ENCODE measurements at places on chromosomes 4 and X.

DNA sequence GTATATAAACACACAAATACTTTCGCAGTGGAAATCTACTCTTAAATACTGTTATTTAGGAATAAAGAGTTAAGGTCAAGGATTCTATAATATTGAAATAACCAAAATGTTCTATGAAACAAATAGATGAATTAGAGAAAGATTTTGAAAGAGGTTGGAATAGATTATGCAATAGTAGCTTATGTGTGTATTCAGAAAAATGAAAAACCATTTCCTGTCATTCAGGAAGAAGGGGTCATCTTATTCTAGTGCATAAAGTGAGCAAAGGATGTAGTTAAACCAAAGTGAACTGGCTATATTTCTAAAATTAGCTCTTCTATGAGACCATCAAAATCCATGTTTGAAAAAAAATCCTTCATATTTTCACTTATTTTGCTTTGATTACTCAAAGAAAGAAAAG, 30.0 kb upstream of the MYOZ2 start:
- DNase-seq: no peak

DNA sequence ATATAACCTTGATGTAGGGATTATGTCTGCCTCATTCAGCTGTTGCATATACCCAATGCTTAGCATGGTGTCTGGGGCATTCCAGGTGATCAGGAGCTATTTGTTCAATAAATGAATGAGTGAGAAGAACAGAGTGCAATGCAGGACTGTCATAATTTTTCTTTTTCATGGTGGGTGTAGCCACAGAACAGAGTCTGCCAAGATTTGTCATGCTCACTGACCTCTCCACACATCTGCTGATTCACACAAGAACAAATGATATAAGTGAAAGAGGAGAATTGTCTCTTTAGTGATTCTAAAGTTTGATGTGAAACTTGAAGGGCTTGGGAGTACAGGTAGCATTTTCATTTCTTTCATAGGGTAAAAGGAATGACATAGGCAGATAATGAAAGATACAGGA, 64.4 kb upstream of the TEX13D start:
- no peak for DNase-seq

DNA sequence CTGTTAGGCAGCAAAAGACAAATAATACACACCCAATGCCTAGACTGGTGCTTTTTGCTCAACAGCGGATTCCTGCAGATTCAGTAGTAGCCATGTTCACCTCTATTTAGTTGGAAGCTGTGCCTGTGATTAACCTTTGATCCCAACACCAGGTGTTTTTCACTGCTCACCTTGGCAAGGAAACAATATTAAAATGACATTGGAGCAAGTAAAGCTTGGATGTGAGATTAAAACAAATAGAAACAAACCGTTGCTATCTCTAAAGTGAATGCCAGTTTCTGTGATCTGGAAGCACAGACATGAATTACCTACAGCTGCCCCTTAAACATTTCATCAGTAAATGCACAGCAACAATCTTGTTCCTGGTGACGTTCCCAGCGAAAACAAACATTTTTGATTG, 35.7 kb downstream of the MAGEB17 start:
- DNase-seq: no peak

- DNase-seq: no peak
These were observed 36.4 kb downstream of the DHX15 start for GRCh38 chr4:24547979-24548378.

DNA sequence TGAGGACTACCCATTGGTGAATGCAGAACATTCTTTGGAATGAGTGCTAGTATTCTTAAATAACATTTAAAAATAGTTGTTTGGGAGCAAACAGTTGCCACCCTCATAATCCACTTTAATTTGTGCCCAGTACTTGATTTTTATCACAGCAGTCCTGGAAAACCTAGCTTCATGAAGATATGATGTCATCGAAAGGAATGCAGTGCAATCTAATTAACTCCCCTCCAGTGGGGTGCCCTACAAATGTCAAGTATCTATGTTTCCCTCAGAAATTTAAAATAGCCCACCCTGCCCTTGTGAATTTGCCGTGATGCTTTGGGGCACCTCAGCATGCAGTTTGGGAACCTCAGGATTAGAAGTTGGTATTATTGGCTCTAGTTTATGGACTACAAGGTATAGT, 5.4 kb downstream of the RAB9A start:
- no peak for DNase-seq

DNA sequence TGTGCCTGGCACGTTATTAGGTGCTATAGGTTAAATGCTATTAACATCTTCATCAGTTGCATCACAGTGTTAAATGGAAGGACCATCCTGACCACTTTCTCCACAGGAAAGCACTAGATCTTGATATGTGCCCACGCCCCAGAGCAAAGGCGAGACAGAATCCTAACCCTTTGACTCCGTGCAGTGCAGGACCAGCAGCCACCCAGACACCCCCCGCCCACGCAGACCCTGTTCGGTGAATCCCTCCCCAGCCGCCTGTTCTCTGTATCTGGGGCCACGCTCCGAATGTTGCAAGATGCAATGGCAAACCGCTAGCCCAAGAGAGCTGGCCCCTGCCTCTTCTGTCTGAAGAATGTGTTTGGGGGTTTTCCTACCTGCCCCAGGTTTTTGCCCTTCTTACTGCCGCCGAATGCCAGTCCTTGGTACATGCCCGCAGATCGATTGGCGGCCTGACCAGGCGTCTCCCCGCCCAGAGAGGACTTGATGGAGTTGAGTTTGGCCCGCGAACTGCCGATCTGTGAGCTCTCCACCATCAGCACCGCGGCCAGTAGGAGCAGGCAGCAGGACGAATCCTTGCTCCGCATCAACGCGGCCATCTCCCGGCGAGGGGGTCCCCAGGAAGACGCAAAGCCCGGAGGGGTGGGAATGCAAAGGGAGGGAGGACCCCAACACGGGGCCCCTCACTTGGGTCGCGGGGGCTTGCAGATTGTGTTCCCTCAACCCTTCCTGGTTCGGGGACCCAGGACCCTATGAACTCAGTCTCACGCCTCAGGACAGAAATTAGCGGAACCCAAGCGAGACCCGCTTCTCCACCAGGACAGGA, 906 bp downstream of the DKK2 start:
- no peak for DNase-seq

- peak; percentile 82 for DNase-seq
These were observed 253.2 kb downstream of the SPRY1 start for GRCh38 chr4:123649645-123650391.

GRCh38 chr4:48945981-48946380, 39.4 kb upstream of the OCIAD2 start:
- no peak for DNase-seq

DNA sequence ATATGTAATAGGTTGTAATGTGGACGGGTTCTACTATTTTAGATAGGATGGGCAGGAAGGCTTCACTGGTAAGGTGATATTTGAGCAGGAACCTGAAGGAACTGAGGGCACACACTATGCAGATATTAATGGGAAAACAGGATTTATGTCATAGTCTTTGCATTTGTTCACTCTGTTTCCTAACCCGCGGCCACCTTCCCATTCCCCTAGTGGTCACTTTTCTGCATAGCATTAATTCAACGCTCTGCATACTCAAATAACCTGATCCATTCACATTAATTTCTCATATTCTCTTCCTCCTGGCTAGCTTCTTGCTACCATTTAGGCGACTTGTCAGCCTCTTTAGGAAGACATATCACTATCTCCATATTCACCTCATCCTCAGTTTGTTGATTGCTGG, 61.5 kb downstream of the GSPT2 start:
- DNase-seq: no peak

DNA sequence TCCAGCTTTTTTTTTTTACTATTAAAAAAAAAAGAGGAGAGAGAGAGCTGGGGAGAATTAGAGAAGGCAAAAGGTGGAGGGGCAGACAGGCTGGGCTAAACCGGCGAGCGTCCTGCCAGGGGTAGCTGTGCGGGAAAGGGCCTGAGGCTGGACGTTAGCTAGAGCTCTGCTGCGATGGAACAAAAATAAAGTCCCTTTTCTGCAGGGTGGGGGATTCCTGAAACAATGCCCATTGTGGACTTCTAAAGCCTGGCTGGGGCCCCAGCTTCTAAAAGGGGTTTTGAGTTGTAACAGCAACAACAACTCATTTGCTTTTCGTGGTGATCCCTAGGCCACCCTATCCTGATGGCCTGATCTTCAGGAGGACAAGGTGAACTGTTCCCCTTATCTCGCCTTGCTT, 311.7 kb downstream of the FBXW7 start:
- DNase-seq: no peak

DNA sequence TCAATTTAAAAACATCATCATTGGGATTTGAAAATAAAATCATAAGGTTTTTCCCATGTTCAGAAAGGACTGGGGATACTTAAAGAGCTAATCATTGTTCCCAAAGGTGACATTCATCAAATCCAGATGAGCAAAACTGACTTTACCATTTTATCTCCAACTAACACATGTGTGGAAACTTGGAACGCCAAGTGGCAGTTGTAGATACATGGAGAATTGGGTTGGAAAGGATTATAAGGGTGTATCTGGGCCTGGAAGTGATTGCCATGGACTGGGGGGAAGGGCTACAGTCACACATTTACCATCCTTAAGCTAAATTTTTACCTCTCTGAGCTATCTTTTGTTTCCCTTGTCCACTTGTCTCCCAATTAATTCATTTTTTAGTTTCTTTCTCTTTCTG, 203.4 kb downstream of the SLC39A8 start:
- DNase-seq: no peak

- no peak for DNase-seq
These were observed 349.2 kb upstream of the NOCT start for GRCh38 chr4:138666366-138666765.

- no peak for DNase-seq
These were observed 532.3 kb upstream of the SMIM31 start for GRCh38 chr4:164221631-164222030.

- DNase-seq: no peak
These were observed 7.6 kb upstream of the SYTL5 start for GRCh38 chrX:37998586-37999262.

- peak; percentile 14 for DNase-seq
These were observed 19.6 kb downstream of the SCD5 start for GRCh38 chr4:82779032-82779431.

DNA sequence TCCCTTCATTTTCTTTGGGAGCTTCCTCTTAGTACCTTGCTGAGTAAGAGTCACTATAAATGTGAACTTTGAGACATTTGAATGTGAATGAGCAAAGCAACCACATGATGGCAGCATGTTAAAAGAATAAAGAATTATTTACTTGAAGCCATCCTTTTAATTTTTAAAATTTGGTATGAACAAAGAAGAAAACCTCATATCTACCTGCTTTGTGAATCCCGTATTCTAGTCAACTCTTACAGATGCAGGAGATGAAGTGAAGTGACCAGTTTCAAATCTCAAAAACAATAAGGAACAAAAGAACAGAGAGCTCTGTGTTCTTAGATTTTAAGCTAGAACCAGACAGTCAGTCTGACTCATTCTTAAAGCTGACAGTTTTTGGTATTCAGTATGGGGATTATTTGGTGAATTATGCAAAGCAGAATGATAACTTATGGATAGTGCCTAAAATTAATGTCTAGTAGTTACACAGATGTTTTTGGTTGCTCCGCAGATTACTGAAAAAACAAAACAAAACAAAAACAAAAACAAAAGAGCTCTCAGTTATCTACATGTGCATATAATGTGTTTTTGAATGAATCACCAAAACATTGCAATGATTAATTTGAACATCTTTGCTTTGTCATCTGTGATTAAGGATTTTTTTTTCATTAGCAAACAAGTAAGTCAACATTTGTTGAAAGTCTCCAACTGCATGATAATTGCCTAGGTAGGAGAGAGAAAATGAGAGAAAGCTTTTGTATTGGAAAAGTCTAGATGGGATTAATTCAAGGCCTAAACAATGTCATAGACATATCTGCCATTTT, 48.2 kb upstream of the H2AZ1 start:
- DNase-seq: no peak

DNA sequence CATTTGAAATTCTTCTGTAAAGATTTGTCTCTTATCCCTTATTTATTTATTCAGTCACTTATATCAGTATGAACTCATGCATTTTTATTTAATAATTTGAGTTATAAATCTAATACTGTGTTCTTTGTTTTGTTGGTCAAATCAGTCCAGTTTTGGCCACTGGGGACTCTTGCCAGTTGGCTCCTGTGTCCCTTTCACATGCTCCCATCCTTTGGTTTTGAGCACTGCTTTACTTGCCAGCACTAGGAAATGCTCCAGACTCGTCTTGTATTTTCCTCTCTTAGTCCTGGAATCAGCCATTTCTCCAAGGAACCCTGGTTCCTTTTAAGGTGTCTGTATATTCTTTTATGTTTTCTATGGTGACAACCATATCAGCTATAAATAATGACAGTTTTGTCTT, 28.1 kb downstream of the KANTR start:
- DNase-seq: no peak

DNA sequence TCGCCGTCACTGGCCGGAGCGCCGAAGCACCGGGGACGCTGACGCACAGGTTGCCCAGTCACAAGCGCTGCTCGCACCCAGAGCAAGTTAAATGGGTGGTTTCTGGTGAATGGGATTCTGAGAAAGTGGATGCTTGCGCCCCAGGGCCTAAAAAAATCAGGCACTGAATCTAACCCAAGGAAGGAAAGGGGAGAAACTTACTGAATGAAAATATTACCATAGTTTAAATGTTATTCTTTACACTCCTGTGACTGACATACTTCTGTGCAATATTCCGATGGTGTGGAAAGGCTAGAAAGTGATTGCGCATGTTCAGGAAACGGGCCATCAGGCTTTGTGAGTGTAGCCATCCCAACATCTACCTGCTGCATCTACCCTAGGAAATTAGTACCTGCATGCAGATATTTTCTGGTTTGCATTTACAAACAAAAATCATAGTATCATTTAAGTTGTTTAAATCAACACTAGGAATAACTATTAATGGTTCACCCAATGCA, 838 bp upstream of the ABCG2 start:
- no peak for DNase-seq

DNA sequence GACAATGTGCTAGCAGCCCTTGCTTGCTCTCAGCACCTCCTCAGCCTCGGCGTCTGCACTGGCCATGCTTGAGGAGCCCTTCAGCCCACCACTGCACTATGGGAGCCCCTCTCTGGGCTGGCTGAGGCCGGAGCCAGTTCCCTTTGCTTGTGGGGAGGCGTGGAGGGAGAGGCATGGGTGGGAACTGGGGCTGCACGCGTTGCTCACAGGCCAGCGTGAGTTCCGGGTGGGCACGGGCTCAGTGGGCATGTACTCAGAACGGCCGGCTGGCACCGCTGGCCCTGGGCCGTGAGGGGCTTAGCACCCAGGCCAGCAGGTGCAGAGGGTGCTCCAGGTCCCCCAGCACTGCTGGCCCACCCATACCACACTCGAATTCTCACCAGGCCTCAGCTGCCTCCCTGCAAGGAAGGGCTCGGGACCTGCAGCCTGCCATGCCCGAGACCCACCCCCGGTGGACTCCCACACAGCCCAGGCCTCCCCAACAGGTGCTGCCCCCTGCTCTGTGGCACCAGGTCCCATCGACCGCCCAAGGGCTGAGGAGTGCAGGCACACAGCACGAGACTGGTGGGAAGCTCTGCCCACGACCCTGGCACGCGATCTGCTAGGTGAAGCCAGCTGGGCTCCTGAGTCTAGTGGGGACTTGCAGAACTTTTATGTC, 100.3 kb downstream of the SLC39A8 start:
- DNase-seq: no peak
